ENCODE measurements at places on chromosomes 7 and 10.

GRCh38 chr10:94123258-94123995, 129.7 kb downstream of the PLCE1 start:
- no peak for DNase-seq

GRCh38 chr7:90320801-90321494, at the start of gene FAM237B:
TSS of gene FAM237B (minus strand) at chr7:90321304. CDS start at chr7:90319748, 1,556 bp downstream.
- DNase-seq, result no peak

GRCh38 chr7:87361320-87361719, 15.9 kb downstream of the CROT start:
- DNase-seq, result no peak

DNA sequence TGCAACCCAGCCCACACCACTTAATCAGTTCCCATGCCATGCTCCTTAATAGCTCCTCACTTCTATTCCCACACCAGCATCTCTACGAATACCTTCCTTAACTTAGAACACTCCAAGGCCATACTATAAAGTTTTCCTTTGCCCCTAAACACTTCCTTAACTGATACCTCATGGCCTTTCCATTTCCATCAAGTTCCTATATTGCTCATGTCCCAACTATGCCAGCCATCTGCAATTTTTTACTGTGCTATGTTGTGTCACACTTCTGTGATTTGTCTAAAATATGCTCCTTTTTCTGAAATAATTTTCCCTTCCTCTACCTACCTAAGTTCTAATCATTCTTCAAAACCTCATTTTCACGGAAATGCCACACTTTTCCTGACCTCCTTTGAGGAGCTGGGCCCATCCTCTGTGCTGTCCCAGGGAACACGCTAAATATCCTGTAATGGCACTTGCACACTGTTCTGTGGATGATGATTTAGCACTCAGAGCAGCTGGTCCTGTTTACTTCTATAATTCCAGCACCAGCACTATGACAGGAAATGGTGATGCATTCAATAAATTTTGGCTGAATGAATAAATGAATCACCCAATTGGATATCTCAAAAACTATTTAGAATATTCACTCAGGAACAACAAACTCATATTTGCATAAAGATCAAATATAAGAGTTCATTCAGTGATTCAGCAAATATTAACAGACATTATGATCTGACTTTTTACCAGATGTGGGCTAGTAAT, 266.5 kb upstream of the HGF start:
- DNase-seq, result no peak

DNA sequence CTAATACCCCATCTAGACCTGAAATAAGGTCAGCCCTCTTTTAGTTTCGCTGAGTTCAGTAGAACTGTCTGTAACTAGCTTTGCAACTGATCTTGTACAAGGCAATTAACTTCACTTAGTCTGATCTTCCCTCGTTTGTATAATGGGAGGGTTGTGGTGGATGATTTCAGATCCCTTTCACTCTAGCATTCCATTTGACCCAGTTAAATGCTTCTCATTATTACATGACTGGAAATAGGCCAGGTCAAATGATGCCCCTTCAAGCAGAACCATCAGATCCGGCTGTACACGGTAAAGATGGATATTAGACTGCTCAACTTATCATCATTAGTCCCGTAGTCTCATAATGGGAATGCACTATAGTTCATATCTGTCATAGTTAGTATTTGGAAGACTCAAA, 1009.0 kb downstream of the LRMDA start:
- DNase-seq, result no peak

GRCh38 chr10:112955582-112956421, 5.8 kb downstream of the TCF7L2 start:
- DNase-seq, result no peak

DNA sequence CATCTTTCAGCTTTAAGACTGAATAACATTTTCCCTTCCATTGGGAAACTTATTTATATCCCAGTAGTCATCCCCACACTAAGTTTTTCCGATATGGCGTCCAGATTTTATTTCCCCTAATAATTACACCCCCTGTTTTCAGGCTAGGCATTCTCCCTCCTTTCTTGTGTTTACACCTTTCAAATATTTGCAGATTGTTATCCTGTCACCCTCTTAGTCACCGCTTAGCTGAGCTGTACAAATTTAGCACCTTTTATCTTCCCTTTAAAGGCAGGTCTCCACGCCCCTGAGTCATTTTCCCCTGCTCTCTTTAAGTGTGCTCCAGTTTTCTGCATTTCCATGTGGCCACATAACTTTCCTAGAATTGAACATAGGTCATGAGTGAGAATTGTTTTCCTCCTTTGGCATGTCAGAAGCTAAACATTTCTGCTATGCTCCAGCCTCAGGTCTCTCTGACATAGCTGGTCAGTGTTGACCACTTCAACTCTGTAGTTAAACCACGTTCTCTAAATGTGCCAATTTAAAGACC, 47.4 kb downstream of the LRRC4 start:
- no peak for DNase-seq

DNA sequence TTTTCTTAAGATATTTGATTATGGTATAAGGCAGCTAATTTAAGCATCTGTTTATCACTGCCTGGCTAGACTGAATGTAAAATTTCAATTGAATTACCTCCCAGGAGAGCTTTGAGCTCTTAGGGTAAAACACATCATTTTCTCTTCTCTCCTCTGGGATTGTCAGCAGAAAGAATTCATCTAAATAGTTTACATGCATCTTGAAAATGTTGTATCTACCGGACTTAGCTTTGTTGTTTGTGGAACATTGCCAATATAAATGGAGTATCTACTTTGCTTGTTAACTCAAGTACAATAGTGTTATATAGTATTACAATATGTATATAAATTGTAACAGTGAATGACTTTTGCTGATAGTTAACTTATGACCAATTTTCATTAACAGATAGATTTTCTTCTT, 73.3 kb downstream of the TAF3 start:
- DNase-seq, result no peak

GRCh38 chr10:37992083-37992482, 15.6 kb upstream of the ZNF25 start:
- no peak for DNase-seq

GRCh38 chr10:6647811-6648526, 67.9 kb upstream of the PRKCQ start:
- peak; percentile 73 for DNase-seq

- no peak for DNase-seq
Measured at GRCh38 chr7:130506358-130506757, 14.5 kb downstream of the MEST start.

DNA sequence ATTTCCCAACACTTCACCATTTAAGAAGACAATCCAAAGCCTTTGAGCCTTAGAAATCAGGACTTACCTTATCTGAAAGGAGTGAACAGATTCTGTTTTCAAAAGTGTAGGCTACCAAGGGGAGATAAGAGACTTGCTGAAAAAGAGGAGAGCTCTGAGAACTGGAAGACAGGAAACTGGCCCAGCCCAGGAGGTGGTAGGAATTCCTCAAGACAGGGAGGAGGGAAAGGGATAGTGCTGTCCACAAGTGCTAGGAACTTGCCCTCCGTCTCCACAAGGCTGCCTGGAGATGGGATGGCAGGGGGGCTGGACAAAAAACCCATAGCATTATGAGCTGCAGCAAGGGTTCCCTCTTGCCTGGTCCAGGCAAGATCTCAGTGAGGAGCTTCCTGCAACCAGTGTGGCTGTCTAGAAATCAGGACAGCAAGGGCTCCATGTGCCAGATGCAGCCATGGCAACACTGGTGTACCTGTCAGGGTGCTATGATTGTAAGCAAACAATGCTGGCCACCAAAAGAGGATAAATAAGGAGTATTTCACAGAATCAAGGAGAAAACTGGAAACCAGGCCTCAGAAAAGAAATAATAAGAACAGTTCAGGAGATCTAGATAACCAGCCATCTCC, 22.7 kb upstream of the FRMD4A start:
- no peak for DNase-seq

DNA sequence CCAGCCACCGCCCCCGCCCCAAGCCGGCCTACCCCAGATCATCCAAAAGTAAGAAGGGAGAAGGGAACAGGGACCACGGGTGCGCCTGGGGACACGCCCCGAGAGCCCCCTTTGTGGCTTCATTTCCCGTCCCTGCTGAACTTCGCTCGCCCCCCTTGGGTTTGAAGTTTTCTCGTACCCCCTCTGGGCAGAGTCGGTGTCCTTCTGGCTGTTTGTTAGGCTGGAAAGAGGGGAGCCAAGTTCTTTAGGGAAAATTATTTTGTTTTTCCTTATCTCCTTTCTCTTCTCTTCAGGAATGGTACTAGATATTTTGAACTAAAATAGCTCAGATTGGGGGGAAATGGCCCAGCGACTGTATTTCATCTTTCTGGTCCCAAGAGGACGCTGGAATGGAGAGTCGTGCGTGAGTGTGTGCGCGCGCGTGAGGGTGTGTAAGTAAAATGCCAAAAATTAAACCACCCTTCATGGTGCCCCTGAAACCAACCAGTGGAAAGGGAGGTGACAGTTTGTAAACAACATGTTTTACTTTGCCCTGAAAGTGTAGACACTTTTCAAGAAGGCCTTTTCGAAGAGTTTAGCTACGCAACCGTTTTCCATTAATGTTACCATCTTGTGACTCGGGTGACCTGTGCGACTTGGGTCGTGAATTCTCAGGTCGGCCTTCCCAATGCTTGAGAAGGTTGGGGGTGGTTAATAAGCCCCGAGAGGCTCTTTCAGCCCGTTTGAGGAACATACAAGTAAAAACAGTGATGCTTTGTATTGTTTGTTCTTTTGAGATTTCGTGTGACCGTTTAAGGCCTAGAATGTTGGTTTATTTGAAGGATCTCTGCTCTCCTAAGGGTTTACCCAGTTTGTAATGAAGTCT, 694 bp downstream of the RBM20 start:
- DNase-seq, result no peak

- no peak for DNase-seq
Measured at GRCh38 chr10:12077580-12078180, 8.9 kb downstream of the DHTKD1 start.

DNA sequence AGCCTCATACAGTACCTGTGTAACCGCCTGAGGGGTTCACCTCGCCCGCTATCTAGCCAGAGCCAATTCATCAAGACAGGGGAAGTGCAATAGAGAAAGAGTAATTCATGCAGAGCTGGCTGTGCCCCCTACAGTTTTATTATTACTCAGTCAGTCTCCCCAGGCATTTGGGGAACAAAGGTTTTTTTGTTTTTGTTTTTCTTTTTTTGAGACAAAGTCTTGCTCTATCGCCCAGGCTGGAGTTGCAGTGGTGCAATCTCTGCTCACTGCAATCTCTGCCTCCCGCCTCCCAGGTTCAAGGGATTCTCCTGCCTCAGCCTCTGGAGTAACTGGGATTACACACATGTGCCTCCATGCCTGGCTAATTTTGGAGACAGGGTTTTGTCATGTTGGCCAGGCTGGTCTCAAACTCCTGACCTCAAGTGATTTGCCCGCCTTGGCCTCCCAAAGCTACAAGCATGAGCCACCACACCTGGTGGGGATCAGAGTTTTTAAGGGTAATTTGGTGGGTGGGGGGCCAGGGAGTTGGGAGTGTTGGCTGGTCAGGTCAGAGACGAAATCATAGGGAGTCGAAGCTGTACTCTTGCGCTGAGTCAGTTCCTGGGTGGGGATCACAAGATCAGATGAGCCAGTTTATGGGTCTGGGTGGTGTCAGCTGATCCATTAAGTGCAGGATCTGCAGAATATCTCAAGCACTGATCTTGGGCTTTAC, 116.5 kb downstream of the MARCHF5 start:
- no peak for DNase-seq
